ENCODE measurements at places on chromosomes 7 and 10.
A peak's percentile ranks its signal among the peaks of the same experiment; 100 is the strongest.

DNA sequence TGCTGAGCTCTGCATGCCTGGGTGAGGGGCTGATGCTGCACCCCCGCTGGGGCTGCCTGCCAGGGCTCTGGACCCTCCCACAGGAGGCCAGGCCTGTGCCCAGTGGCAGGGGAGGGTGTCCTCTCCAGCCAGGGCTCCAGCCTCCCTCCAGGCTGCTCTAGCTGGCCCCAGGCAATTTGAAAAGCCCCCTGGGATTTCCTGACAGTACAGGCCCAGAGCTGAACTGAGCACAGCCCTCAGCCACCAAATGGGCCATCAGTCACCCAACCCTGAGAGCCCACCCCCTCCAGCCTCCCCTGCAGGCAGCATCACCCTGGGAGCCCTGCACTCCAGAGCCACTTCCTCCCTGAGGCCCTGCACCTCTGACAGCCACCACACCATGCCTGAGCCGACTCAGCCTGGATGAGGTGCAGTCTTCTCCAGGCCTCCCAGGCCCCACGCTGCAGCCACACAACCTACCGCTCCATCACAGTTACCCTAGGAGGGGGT is 101.8 kb upstream of the RET start:
- DNase-seq = no peak

- no peak for DNase-seq
Measured at GRCh38 chr10:126935263-126935946, 30.2 kb downstream of the DOCK1 start.

DNA sequence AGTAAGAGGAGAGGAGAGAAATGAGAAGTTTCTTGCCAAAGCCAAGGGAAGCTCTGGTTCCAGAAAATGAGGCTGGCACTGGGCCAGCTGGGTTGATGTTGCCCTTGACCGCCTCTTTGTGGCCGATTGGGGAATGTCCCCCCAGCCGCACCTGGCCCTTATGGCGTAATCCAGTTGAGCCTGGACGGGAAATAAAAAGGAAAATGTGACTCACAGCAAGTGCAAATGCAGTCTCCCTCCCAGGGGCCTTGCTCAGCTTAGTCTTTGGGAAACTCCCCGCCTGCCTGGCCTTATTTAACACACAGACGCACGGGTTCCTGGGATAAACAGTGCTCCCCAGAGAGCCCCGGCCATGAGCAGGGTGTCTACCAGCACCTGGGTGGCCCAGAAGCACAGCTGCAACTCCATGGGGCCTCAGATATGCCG is 174.8 kb downstream of the KIAA1217 start:
- DNase-seq = peak; percentile 94

DNA sequence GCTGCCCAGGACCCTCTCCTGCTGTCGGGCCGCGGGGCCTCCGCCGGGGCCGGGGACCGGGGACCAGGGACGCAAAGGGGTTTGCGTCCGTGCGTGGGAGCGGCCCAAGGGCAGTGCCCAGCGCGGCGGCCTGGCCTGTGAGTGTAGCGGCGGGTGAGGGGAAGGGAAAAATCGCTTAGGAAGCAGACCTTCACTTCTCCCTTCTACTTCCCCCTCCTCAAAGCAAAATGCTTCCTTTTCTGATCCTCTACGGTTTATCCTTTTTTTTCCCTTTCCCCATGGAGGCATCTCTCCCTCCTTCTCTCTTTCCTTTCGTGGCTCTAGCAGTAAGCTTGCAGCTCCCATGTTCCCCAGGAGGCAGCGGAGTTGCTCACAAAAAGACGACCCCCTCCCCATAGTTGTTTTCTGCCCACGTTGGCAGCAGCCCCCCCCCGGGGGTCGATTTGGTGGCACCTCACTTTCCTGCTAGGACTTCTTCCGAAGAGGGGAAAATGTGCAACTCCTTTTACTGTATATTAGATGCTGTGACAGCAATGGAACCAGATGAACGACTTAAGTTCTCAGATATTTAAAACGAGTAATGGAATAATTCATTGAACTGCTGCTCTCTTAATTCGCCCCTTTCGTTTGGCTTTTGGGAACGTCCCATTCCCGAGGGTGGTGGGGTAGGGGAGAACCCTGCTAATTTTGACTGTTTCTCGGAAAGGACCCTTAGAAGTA is 724 bp downstream of the CAPZA2 start:
- peak; percentile 65 for DNase-seq

DNA sequence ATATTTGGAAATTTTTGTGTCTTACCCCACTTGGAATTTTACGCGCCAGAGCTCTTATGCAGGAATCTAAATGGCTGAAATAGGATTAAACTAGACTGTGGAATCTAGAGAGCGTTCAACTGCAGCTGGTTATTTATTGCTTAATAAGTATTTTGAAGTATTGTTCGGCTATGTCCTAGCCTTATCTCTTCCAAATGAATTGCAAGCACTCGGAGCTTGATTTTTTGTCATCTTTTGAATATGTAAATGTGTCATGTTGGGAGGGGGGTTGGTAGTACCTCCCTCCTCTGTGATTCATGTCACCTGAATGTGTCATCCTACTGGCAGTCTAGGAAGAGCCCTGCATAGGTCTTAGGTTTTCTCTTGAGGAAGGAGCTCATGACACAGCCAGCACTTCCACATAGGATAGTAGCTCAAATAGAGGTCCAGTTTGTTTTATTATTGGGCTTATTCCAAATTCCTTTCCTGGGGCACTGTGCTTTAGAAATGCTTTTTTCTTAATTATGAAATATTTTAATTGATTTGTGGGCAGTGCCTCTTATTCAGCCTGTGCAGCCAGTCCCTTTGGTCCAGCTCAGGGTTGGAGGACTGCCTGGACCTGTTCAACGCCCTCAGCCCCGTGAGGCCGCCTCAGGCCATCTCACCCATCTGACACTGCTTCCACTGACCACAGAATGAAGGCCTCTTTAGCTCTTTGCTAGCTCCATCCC is 22.5 kb upstream of the TRIL start:
- peak; percentile 85 for DNase-seq

- DNase-seq = no peak
Measured at GRCh38 chr10:98154076-98154475, 19.6 kb downstream of the R3HCC1L start.

GRCh38 chr7:30664184-30664885 is 17.9 kb downstream of the CRHR2 start:
- no peak for DNase-seq
